ENCODE measurements at places on chromosomes 4 and X.

DNA sequence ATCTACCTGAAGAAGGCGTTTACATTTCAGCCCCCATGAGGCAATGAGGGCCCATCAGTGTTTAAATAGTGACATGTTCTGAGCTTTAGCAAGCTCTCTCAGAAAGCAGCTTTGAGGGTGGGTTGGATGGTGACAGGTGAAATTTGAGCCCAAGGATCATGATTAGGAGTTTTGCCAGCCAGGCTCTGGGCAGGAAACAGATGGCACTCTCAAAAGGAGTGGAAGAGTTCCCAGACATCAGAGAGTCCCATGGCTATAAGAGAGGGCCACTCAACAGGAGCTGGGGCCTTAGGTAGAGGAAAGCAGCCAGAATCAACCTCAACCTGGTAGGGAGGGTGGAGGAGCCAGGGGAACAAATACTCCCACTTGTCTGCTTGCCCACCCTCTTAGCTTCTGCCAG is 499.8 kb downstream of the MID1IP1 start:
- DNase-seq, result no peak

DNA sequence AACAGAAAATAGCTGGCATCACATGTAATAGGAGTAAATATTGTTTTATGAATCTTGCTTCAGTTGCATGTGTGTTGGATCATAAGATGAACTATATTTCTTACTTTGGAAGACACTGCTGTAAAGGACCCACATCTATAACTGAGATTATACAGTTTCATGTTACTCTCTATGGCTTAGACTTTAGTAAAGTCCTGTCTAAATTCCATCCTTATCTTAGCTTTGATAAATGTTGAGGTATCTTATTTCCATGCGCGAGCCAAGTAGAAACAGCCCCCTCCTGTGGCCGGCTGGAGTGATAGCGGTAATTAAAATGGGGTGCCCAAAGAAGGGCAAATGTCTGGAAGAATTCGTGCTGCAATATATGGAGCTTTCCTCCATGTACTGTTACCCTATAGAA is 43.0 kb downstream of the CCDC158 start:
- peak; percentile 2 for DNase-seq

DNA sequence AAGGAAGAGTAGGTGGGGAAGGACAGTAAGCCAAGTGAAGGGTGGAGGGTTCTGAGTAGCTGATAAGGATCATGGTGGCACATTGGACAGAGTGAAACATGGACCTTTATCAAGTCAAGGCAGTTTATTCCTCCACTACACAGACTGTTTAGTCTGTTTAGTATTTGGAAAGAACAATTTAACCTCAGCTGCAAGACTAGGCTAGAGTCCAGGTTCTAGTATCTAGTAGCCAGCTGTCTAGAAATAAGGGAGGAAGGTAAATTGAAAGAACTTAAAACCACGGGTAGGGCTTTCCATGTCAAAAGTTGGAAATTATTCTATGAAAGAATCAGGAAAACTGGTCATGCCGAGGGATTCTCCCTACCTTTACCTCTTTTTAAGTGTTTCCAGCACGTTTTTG is 140.1 kb upstream of the MED14 start:
- DNase-seq, result no peak

DNA sequence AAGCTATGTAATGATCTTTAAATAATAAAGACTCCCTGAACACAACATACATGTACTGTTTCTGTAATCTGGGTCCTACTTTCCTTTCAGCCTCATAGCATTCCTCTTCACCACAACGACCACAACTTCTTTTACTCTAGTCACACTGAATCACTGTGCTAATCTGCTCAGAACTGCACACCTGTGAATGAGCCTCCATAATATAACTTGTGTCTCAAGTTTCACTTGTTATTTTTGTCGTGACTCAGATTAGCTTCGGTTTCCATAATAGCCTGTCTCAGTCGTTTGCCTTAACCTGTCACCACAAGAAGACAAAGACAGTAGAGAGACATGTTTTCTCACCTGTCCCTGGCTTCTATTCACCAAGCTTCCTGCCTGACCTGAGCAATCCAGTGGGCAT is 61.8 kb downstream of the MAGED1 start:
- no peak for DNase-seq

GRCh38 chr4:74874753-74875367 is 58.1 kb upstream of the PARM1 start:
- peak; percentile 28 for DNase-seq

DNA sequence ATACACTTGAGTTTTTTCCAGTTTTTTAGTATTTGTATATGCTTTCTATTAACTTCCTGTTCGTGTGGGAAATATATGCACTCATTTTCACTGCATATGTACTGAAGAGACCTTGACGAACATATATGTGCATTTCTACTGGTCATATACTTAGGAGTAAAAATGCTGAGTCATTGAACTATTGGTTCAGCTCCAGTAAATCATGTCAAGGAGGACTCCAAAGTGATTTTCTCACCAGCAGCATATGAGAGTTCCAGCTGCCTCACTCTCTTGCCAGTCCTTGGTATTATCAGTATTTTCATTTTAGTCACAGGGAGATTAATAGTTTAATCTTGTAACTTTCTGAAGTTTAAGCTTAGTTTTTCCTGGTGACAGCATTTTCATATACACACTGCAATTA is 2750.2 kb downstream of the ARAP2 start:
- no peak for DNase-seq

DNA sequence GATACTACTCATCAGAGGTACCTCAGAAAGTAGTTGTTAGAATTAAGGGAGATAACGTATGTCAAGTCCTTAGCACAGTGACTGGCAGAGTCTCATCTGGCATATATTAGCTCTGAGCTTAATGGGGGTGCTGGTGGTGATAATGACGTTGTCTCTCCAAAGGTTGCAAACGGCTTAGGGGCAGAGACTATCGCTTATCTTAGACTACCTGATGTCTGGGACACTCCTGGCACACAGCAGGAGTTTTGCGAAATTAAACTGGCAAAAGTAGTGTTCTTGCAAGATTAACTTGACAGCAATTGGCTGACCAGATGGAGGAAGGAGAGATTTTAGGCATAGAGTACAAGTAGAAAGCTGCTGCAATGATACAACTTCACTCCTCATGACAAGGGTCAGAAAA is 300.1 kb upstream of the FTHL17 start:
- no peak for DNase-seq

DNA sequence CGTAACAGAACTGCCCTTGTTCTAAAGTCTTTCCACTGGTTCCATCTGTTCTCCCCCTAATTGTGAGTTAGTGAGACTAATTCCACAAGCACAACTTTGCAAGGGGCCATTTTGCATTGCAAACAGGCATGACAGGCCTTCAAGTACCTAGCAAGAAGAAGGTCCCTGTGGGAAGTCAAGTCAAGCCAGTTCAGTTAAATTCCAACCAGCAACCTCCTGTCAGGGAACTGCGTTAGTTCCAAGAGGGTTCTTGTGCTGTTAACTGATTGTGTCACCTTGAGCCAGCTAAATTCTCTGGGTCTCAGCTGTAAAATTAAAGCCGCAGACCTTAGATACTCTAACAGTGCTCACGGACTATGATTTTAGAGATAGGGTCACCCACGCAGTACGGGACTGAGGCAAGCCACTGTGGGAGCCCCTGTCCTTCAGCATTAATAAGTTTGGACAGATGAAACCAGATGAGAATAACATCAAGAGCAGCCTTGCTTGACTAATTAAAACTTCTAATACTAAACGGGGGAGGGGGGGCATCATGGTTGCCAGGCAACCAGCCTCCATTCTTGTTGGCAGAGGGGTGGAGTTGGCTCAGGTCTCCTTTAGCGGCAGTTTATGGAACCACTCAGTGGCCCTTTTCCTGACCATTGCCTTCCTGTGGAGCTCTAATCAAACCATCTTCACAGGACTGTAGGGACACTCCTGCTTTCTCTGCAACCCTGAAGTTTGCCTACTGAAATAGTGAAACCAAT is 24.1 kb upstream of the TMEM150C start:
- no peak for DNase-seq

- no peak for DNase-seq
Measured at GRCh38 chrX:153029162-153029561, 27.1 kb upstream of the PNMA3 start.

DNA sequence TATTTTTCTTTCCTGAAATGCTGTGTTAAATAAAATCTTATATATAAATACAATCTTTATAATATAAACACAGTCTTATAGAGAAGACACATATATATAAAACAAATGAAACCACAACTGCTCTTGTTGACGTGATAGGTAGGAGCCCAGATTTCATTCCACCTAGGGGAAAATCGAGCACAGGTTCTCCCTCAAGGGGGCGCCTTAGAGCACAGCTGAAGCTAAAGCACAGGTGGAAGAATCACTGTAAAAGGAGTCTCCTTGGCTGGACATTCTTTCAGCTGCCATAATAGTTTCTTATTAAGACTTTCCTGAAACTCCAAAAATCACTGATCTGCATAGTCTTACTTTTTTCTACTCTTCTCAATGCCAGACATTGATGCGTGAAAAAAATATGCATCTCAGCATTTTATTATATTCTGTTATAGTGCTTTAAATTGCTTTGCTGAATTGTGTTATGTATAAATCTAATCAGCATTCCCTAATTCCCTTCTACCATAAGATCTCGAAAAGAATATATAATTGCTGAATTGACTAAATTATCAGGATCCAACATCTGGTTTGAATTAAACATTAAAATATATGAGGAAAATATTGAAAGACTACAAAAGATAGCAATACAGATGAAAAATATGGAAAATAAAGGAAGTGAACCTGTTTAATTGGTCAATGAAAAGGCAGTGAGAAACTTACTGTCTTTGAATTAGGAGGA is 25.5 kb upstream of the RXFP1 start:
- no peak for DNase-seq

DNA sequence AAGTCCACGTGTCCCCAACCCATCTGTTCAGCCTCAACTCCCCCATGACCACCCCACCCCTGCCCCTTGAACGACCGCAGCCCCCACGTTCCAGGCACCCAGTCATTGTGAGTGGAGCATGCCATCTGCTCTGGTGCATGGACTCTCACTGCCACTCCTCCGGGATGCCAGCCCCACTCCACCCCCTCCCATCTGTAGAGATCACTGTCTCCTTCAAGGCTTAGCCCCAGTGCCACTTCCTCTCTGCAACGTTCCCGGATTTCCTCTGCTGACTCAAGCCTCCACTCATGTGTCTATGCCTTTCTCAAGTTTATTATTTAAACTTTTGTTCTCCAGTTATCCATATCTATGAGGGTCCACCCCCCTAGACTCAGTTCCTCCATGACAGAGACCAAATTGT is 54.0 kb downstream of the MAML3 start:
- no peak for DNase-seq

GRCh38 chrX:11579636-11580600 is 85.8 kb downstream of the ARHGAP6 start:
- no peak for DNase-seq

DNA sequence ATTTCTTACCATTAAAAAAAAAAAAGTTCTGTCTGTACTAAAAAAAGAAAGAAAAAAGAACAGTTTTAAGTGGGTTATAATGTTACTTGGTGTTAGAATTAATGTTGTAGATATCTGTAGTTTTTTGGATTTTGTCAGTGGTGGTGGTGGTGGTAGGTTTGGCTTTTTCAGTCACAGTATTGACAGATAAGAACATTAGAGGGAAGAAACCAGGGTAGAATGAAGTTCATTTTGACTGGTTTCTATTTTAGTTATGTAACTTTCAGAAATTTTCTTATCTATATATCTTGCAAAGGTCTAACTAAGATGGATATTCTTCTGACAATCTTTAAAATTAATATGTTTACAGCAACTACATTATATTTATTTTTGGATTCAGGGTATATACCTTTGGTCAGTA is 105.4 kb downstream of the FBXW7 start:
- DNase-seq, result no peak

DNA sequence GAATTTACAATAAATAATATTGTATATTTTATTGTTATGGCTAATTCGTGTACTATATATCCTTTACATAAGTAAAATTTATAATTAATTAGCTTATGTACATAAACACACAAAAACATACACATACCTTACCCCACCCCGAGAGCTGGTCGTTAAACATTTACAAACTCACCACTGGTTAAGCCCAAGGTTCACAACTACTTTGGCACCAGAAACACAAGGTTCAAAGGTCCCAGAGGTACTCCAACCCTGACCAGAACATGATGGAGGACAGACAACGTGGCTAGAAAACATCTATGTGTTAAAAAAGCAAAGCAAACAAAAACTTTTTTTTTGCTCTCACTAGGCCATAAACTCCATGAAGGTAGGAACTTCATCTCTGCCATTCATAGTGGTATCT is 37.7 kb downstream of the SLC25A5 start:
- DNase-seq, result no peak

DNA sequence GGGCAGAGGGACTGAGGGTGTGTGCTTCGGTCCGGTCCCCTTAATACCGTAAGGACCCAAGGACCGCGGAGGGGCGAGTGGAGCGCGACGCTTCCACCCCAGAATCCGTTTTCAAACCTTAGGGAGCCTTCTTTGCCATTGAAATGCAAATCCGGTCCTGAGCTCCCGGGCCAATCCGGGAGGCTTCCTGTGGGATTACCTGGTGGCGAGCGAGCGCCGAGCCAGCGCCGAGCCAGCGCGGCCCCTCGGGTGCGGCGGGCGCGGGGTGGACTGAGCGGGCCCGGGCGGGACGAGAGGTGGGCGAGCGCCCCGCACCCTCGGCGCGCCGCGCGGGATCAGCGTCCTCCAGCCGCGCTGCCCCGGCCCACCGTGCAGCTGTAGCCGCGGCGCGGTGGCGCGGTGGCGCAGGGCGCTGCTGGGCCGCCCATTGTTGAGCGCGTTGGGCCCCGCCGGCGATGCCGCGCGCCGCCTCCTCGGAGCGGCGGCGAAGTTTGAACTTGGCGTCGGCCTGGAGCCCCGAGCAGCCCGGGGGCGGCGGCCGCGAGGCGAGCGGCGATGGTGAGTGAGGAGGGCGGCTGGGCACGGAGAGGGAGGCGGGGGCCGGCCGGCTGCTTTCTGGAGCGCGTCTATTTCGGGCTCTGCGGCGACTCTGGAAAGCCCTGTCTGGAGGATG is 208.7 kb downstream of the SOWAHB start:
- no peak for DNase-seq

DNA sequence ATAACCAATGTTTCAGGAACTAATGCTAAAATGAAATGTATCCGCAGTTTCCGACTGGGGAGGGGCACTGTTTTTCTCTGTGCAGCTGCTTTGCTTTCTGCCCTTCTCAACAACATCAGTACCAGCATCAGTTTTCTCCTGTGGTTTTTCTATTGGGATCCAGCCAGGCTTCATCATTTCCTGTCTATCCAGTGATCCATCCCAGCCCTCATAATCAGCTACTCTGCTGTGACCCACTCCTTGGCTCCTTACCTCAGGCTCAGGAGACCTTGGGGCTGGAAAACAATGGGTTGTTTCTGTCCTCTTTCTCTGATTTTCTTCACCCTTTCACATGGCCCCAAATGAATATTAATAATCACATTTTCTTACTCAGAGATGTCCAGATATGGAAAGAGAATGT is 222.2 kb upstream of the DKK2 start:
- DNase-seq, result no peak

GRCh38 chr4:186537843-186538521 is 17.4 kb downstream of the MTNR1A start:
- DNase-seq, result no peak

- no peak for DNase-seq
Measured at GRCh38 chr4:73612032-73612431, 8.2 kb downstream of the RASSF6 start.

GRCh38 chr4:3303565-3303824 is 10.7 kb downstream of the RGS12 start:
- DNase-seq, result no peak

- DNase-seq, result no peak
Measured at GRCh38 chr4:88759895-88760290, 62.3 kb upstream of the NAP1L5 start.

GRCh38 chr4:94995684-94996394 is 238.1 kb downstream of the BMPR1B start:
- DNase-seq, result no peak

- no peak for DNase-seq
Measured at GRCh38 chr4:13700021-13700857, 72.7 kb upstream of the BOD1L1 start.

- no peak for DNase-seq
Measured at GRCh38 chrX:24229400-24229879, 79.9 kb downstream of the ZFX start.

All from smooth muscle cell of the brain vasculature (primary cell).